Activated CD4-positive, alpha-beta T cell treated with anti-CD3 and anti-CD28 coated beads for 4 hours (primary cell): ENCODE measurements at places on chromosomes 11 and 22.

DNA sequence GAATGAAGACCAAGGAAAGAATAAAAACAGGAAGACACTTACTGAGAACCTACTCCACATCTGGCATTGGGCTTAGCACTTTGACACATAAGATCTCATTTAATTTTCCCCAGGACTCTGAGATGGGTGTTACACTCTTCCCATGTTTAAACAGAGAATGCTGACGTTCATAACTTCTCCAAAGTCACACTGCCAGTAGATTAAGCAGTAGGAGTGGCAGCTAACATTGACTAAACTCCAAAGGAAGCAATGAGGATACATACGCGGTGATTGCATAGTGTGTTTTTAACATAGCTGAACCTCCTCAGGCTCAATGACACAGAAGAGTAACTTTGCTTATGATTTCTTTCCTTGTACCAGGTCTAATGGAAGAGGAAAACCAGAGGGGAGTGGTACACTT lies 14.5 kb upstream of the OR10V1 start:
- DNase-seq, result no peak

DNA sequence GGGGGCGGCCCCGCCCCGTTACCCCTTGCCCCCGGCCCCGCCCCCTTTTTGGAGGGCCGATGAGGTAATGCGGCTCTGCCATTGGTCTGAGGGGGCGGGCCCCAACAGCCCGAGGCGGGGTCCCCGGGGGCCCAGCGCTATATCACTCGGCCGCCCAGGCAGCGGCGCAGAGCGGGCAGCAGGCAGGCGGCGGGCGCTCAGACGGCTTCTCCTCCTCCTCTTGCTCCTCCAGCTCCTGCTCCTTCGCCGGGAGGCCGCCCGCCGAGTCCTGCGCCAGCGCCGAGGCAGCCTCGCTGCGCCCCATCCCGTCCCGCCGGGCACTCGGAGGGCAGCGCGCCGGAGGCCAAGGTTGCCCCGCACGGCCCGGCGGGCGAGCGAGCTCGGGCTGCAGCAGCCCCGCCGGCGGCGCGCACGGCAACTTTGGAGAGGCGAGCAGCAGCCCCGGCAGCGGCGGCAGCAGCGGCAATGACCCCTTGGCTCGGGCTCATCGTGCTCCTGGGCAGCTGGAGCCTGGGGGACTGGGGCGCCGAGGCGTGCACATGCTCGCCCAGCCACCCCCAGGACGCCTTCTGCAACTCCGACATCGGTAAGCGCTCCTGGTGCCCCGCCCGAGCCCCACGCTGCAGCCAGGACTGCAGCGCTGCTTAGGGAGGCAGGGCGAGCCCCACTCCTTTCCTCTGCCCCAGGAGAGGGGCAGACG lies at the start of gene TIMP3:
TIMP3 (plus strand) TSS at position 169 of the 700 bp plus-strand sequence; CDS start at position 466, 297 bp downstream.
- no peak for DNase-seq

- no peak for DNase-seq
These were observed 9.8 kb downstream of the C11orf24 start for GRCh38 chr11:68261749-68262543.

GRCh38 chr11:32451808-32452207 lies 16.5 kb upstream of the WT1 start:
- DNase-seq, result no peak

GRCh38 chr22:45319324-45319685 lies 9.6 kb downstream of the FAM118A start:
- DNase-seq, result no peak

DNA sequence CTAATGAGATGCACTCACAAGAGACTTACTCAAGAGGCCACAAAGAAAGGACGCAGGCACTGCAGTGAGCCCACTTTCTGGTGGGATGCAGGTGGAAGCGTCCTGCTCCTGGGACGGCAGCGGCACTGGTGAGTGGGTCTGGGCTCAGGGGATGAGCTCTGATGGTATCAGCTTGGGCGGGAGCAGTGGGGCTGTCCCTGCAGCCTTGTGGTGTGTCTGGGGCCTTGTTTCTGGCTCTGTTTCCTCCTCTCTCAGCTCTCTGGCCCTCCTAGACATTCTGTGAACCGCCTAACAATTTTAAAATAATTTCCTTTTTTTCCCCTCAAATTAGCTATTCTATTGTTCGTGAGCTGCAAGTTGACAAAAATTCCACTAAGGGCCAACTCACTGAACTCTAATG lies 8.8 kb upstream of the ST14 start:
- no peak for DNase-seq

GRCh38 chr11:8283100-8283464 lies 19.4 kb upstream of the LMO1 start:
- DNase-seq, result no peak
